Stimulated activated effector memory CD8-positive, alpha-beta T cell treated with anti-CD3 and anti-CD28 coated beads, Interleukin-12 subunit alpha, Interleukin-12 subunit beta, amount 100 ng/mL, for 72 hours (primary cell): ENCODE measurements at places on chromosomes 7 and 10.

DNA sequence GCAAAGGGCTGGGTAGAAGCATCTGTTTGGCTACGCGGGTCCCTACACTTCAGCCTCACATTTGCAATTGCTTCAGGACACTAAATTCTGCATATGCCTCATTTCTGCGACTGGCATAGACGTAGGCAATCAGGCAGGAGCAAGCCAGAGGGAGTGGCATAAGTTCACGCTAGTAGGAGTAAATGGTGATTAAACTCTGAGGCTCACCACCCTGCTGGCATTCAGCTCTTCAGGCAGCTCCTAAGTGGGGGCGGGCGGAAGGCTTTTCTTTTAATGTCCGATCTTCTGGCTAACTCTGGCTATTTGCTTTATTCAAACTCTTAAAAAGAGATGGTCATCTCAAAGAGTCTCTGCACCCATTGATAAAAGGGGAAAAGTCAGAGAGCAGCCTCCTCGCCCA is 45.3 kb downstream of the RGS10 start:
- DNase-seq = no peak

DNA sequence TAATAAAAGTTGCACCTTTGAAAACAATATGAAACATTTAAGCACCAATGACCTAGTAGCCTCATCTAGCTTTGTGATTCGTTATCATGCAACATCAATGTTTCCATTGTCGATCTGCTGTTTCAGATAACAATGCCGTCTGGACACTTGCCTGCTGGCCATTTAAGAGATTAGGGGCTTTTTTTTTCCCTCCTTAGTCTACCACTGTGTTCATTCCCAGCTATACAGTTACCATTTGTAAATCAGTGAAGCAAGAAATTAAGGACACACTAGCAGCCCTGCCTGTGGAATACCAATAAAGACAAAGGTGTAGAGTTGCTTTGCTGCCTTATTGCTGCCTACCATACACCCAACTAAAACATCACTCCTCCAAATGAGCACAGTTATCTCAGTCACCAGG is 37.6 kb upstream of the MYO3A start:
- DNase-seq = no peak

- no peak for DNase-seq
Measured at GRCh38 chr7:134029-134428, 58.3 kb upstream of the FAM20C start.

- DNase-seq = no peak
Measured at GRCh38 chr7:35716038-35716803, 21.3 kb upstream of the HERPUD2 start.

GRCh38 chr7:93810561-93810960 is 80.0 kb downstream of the TFPI2 start:
- no peak for DNase-seq

DNA sequence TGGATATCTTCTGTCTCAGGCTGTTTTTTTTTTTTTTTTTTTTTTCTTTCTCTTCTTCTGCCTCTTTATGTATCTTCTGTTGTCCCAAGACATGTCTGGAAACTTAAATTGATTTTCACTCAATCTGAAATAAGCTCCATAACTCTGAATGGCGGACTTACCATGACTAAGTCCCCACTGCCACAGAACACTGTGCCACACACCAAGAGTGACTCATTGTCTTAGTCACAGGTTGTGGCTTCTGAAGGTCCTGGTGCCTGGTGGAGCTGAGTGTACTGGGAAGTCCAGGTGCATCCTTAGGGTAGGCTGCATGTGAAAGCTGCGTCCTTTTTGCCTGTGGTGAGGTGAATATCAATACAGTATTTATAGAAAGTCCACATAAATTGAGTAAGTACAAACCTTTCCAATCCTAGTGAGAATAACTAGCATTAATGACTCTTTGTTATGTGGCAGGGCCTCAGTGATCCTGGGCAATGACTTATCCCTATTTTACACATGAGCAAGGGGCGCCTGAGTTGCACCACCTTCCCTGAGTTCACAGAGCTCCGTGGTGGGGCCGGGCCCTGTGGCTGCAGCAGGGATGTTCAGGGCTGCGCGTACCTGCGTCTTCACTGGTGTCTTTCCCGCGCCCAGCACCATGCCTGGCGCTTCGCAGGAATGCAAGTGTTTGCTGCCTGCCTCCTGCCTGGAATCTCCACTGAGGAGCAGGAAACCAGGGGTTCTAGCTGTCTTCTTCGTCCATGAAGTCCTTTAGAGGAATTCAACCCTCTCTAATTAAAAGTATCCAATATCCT is 4.3 kb downstream of the PFKP start:
- DNase-seq = no peak

- no peak for DNase-seq
Measured at GRCh38 chr10:68121852-68122251, 12.6 kb downstream of the MYPN start.

GRCh38 chr7:124426621-124427020 is 339.0 kb downstream of the GPR37 start:
- DNase-seq = no peak

- peak; percentile 71 for DNase-seq
Measured at GRCh38 chr7:28922624-28923331, 35.4 kb downstream of the TRIL start.

- DNase-seq = no peak
Measured at GRCh38 chr7:134685250-134685649, 38.6 kb downstream of the BPGM start.

- DNase-seq = no peak
Measured at GRCh38 chr7:124085179-124085578, 52.3 kb upstream of the TMEM229A start.

- no peak for DNase-seq
Measured at GRCh38 chr7:156003220-156004162, 191.2 kb upstream of the SHH start.

GRCh38 chr7:154912871-154913637 is 89.9 kb downstream of the PAXIP1 start:
- DNase-seq = no peak

GRCh38 chr10:69600761-69601330 is 27.6 kb upstream of the NEUROG3 start:
- DNase-seq = no peak

DNA sequence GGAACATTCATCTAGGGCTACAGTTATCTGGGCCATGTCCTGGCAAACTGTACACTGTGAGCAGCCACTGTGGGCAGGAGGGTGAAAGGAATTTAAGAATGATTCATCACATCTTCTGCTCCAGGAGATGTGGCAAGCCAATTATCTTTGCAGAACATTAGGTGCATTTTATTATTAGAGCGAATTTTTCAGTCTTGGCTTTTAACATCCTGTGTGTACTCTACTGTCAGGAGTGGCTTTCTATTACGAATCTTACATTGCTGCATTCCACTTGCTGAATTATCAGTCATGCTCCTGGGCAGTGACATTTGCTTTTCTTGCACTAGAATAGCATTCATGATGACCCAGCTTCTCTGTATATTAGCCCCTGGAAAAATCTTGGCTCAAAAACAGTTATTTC is 109.2 kb upstream of the TARP start:
- DNase-seq = no peak

DNA sequence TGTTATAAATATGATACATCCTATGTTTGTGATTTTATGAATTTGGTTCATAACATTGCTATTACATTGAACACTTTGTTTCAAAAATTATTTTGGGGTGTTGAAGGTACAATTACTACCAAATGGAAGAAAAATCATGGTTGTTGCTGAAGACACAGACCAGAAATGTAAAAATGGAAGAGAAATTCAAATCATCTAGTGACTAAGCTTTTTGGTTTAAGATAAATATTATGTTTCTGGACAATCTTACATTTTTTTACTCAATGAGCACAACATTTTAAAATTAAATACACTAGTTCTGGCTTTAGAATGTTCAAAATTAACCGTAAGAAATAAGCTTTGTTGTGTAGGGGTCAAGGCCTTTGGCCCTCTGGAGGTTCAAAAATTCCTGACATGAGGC is 82.7 kb downstream of the GNAT3 start:
- no peak for DNase-seq

DNA sequence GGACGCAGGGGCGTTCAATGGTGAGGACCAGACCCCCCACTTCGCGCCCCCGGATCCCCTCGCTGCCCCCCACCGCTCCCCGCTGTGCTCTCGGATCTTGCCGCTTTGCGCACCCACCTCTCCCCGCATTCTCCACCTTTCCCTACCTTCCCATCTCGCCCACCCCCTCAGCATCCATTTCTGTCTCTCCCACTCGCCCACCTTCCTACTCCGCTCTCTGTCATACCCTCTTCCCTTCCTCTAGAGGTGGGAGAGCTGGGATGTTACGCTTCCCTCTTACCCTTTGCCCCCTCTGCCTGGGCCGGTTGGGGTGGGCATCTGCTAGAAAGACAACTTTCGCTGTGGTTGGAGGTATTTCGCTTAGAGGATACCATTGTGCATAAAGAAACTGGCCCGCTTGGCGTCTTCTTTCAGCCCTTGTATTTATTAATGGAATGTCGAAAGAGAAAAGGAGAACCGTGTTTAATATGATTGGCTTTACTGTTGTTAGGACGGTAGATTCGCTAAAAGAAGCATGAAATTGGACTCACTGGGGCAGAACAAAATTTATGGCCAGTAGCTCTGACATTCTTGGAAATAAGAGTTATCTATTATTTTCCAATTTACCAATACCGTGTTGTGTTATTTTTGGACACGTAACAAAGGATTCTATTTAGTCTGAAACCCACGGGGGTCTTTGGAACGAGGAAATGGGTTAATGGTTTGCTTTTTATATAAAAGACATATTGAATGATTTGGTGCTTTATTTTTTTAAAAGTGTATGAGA is 873 bp downstream of the PRKAR2B start:
- DNase-seq = no peak

GRCh38 chr10:122637376-122637775 is 62.3 kb downstream of the C10orf120 start:
- no peak for DNase-seq
